ENCODE measurements at places on chromosomes 4 and X.
A peak's percentile ranks its signal among the peaks of the same experiment; 100 is the strongest.

DNA sequence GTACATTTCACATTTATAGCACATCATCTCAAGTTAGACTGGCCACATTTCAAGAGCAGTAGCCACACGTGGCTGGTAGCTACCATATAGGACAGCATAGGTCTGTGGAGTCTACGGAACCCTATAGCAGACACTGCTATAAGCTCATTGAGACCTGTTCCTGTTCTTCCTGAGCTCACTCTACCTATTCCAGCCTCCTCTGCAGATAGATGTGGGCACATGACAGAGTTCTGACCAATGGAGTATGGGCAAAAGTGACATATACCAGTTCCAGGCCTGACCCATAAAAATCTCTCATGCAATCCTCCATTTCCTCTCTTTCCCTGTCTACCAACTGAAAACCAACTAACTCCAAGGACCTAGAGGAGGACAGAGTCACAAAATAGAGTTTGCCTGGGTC is 3.5 kb upstream of the HDAC6 start:
- DNase-seq: no peak

- no peak for DNase-seq
Measured at GRCh38 chrX:48522291-48522690, 683 bp downstream of the EBP start.

GRCh38 chrX:20681683-20682082 is 415.0 kb upstream of the RPS6KA3 start:
- no peak for DNase-seq

DNA sequence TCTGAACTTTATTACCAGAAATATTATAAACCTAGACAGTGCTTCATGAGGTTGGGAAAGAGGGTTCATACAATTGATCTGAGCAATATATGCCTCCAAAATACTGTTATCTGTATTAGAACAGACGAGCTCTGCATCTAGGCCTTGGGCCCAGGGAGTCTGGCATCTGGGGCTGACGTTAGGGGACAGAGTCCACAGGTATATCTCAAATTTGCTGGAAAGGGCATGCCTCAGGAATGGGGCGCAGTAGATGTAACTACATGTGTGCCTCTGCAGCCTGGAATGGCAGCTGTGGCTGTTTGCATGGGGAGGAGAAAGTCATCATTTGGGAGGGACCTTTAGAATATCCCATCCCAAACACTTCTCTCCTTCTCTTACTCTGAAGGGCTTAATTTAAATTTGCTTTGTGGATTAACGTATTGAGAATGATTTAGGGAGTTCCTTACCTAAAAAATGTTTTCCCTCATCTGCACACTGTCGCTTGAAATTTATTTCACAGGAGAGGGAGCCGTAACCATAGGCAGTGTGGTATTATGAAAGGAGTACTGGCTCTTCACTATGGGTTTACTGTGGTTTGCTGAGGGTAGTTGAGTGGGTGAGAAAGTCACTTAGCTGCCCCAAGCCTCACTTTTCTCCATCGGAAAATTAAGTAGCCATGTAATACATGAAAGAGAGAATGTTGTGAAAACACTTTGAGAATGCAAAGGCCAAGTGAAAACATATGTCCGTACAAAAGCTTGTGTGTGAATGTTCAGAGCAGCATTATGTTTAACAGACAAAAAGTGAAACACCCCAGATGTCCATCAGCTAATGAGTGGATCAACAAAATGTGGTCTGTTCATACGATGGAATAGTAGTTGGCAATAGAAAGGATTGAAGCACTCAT is 5.9 kb downstream of the ADD1 start:
- DNase-seq: no peak

DNA sequence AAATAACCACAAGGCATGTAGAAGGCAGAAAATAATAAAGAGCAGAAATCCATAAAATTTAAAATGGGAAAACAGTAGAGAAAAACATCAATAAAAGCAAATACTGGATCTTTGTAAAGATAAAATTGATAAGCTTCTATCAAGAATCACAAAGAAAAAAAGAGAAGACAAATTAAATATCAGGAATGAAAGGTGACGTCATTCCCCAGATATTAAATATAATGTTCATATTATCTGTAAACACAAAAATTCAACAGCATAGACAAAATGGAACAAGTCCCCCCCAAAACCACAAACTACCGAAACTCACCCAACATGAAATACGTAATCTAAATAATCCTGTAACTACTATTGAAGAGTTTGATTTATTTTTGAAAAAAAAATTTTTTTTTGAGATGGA is 30.5 kb upstream of the FAM120C start:
- DNase-seq: no peak

DNA sequence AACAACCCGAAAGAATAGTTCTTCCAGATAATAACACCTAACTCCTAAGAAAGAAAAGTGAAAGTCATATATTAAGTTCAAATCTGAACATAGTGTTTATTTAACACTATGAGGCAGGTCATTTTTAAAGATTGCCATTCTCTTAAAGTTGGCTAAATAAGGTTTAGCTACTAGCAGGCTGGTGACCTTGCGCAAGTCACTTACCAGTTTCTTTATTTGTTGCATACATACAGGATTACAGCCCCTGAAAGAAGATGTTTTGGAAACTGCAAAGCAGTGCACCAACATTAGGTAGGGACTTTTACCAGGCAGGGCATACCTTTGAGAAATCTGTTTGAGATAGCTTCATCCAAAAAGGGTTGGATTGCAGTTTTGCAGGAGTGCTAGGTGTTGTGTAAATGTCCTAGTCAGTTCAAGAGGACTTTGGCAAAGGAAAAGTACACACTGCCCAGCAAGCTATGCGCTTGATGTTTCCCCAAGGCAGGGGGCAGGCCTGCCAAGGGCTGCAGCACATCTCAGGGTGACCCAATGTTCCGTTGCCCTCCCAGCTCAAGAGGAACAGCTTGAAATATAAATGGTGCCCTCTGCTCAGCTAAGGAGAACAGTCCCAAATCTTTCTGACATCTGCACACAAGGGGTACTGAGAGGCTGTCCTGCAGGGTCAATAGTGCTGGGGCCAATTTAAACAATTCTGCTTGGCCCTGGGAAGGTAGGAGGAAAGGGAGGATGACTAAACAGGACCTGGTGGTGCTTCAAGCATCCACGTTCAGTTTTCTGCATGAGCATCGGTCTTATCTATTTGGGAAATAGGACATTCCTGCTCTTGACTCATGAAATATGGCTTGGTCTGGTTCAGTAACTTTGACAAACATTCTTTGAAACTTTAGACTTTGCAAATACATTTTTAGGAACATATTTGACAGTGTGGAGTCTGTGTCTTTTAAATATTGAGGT is 130.8 kb downstream of the COL4A6 start:
- DNase-seq: no peak

DNA sequence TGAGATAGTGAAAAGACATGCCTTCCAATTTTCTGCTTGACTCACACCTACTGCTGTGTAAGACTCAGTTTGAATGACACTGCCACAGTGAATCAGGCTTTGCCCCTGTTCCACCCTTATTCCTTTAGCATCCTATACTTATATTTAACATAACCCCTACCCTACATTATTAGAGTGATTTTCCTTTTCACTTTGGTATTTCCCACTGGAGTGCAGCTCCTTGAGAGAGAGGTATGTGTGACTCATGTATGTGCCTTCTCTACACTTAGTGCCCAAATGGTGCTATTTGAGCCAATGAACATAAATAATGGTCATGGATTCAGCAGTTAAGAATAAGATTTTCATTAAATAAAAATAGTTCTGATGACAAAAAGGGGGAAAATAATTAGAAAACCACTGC is 69.5 kb downstream of the RRAGB start:
- DNase-seq: no peak

GRCh38 chr4:25065431-25065858 is 34.7 kb upstream of the LGI2 start:
- DNase-seq: no peak

DNA sequence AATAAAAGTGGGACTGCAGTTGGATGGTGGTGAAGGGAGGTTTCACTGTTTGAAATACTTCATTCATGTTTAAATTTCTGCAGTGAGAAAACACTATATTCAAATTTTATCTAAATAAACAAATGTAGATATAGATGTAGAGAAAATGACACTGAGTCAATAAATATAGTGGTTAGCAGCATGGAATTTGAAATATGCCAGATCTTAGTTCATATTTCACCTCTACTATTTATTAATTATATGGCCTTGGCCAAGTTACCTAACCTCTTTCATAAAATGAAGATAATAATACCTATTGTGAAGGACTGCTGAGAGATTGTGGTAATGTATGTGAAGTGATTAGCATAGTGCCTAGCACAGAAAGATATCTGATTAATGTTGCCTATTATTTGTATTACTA is 70.5 kb downstream of the AGTR2 start:
- DNase-seq: no peak

DNA sequence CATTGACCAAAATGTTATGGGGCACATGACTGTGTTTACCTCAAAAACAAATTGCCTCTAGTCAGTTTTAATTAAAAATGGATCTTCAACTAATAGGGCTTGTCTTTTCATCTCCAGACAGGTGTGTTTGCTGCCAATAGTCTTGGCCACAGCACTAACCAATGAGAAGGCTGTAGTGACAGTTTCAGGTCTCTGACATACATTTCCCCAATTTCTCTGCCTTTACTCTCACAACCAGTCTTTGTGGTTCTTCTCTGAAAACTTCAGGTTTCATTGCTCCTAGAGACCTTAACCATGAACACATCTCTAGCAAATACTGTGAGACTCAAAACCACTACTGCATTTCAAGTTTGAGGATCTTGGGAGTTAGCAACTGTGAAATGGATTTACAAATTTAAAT is 3.5 kb upstream of the EDNRA start:
- no peak for DNase-seq

DNA sequence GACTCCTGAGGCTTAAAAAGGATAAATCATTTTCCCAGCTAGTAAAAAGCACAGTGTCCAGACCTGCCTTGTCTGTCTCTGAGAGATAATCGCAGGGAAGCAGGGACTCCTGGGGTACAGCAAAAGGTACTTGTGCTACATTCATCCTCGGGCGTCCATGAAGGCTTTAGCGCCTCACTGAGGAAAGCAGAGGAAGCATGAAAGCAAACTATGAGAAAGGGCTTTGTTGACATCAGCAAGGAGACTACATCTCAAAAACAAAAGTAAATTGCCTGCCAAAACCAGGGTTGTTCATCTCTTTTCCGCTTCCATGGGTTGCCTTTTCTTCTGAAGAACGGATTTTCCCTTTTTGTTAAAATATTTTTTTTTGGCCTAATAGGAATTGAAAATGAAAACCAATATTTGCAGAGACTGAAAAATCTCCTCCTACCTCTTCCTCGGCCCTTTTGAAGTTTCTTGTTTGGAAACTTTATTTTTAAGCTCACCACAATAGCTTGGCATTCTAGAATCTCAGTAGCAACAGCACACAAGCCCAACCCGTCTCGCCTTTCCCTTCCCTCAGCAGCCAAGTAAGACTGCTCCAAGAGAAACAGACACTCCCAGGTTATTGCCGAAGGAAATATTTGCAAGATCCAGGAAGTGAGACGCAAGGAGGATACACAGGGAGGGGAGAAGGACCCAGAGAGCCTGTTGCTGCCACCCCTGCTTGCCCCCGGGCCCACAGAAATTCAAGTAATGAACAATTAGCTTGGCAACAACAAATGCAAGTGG is 148.3 kb upstream of the DGKK start:
- DNase-seq: no peak

- peak; percentile 82 for DNase-seq
Measured at GRCh38 chr4:168831919-168832762, 177.9 kb downstream of the CBR4 start.

- peak; percentile 38 for DNase-seq
Measured at GRCh38 chr4:985123-985830, 1.6 kb upstream of the IDUA start.

GRCh38 chr4:8868321-8869001 is 3.2 kb downstream of the HMX1 start:
- no peak for DNase-seq

DNA sequence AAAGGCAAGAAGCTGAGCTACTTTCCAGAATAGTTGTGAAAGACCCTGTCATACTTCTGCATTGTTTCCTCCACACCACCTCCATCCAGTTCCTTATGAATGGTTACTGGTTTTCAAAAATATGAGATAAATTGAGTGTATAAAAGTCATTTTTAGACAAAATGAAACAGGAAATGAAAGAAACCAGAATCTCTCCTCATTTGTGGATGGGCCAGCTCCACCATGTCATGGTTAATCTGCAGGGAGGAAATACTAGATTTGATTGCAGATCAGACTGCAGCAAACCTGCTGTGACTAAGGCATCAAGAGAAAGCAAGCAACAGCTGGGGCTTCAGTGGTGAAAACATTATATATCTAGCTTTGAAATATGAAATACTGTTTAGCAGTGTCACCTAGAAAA is 23.8 kb downstream of the F9 start:
- no peak for DNase-seq

DNA sequence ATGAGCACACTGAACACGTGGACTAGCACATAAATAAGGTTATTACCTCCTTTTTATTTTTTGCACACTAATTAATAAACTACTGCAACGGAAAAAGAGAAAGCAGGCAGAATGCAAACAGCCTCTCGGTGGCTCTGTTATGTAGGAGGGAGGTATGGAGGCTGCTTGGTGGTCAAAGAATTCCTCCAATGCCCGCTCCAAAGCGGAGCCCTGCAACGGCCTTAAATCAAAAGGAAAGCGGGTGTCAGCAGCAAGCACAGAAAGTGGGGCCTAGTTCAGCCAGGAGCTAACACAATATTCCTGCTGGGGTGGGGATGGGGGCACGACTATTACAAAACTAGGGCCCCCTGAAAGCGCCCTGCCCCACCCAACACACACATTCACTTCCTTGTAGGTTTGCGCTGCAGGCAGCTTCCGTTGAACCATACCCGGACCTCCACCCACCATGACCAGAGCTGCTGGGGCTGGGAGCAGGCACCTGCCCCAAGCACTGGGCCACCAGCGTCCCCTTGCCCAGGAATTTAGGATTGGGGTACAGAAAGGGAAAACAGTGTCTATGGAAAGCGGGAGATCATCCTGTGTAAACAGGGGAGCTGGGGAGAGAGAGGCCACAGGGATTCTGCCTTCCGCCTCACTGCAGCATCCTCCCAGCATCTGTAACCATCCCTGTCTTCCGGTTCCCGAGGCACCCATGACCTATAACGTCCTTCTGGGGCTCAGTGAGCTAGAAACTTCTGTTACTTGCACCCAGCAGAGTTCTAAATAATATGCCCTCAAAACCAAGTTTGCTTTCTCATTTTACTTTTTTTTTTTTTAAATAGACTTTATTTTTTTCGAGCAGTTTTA is 57.1 kb upstream of the DDX3X start:
- no peak for DNase-seq

DNA sequence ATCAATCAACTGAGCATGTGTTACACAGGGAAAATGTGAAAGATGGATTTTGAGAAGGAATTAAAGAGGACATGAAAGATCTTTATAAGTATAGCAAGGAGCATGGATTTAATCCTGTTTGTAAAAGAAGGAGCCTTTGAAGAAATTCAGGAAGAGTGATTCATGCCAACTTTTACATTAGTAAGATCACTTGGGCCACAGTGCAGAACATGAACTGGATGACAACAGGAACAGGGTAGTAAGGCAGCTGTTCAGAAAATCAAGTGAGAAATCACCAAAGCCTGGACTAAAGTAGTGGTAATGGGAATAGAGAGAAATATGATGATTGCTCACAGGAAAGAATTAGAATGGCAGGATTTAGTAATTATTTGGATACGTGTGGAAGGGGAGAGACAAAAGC is 265.7 kb upstream of the PCDH7 start:
- DNase-seq: no peak

Measured in tibial nerve (tissue), 4 donors.